Pancreas (tissue), 10 donors: ENCODE measurements at places on chromosomes 11 and 22. TPM values are rescaled to one million over a fixed set of nuclear protein-coding genes. Genes with fewer than 3 reads are reported as not detected.

The NRXN2 gene
- 2.8 TPM for polyA plus RNA-seq

The TPBGL gene
- 0.07 TPM for polyA plus RNA-seq

The MYOD1 gene
- polyA plus RNA-seq = not detected

The LARGE2 gene
- 48.4 TPM for polyA plus RNA-seq

The CYP2D6 gene
- polyA plus RNA-seq = 7.3 TPM

The TRMU gene
- 53.9 TPM for polyA plus RNA-seq

The DNAJB7 gene
- polyA plus RNA-seq = 0.02 TPM

The FOSL1 gene
- polyA plus RNA-seq = 4.3 TPM
